RWPE2 (cell line): ENCODE measurements at places on chromosomes 4 and X.

GRCh38 chrX:150282953-150283352 lies 80.2 kb upstream of the MAMLD1 start:
- no peak for DNase-seq

DNA sequence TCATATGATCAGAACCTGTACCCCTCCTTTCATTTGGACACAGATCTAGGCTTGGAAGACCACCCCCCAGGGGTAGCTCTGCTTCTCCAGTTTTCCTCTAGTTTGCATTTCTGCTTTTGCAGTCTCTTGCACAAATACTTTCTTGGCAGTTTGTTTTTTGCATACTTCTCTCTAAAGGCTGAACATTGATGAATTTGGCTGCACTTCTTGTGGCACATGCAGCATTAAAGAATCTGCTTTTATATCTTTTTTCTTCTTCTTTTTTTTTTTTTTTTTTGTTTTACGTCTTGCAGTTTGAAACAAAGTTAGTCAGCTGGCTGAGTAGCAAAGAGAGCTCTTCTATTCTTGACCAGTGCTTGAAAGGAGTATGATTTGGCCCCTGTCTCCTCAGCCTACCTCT lies 273.0 kb downstream of the GLUD2 start:
- no peak for DNase-seq

DNA sequence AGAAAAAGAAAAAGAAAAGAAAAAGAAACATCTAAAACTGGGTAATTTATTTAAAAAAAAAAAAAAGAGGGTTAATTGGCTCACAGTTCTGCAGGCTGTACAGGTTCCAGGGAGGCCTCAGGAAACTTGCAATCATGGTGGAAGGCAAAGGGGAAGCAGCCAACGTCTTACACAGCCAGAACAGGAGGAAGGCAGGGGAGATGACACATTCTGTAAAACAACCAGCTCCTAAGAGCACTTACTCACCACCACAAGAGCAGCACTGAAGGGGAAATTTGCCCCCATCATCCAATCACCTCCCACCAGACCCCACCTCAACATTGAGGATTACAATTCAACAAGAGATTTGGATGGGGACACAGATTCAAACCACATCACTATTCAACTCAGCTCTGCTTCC lies 36.8 kb upstream of the TMEM184C start:
- no peak for DNase-seq

DNA sequence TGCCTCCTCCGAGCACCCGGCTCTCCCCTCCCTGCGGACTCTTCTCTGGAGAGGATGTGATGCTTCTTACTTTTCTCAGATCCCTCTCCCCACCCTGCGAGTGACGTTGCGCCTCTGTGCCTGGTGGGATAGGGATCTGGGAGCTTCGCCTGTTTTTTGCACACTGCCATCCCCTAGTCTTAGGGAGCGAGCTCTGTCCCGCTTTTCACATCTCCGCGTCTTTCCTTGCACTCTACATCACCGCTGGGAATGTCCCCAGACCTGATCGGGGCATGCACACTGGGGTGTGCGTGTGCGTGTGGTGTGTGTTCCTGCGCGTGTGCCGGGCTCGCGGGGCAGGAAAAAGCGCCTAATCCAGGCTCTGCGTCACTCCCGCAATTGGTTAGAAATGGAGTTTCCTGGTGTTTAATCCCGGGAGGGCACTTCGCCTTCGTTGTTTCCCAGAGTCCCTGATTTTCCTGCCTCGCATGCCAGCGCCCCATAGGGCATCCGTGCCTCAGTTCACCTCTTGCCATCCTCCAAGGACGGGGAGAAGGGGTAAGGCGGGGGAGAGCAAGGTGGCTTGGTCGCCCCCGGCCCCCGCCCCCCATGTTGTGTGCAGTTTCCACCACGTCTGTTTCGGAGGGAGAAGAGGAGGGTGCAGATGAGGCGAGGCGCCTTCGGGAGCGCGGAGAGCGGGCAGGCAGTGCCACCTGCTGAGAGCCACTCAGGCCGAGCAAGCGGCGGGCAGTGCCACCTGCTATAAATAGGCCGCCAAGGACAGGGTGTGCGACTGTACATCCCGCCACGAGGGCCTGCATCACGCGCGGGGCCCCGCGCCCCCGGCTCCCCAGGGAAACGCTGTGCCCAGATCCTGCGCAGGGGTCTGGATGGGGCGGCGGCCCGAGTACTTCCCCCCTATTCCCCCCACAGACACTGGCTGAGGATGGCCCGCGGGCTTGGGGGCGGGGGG lies 759 bp upstream of the TBC1D1 start:
- DNase-seq: no peak

GRCh38 chr4:5976431-5976830 lies 41.8 kb downstream of the C4orf50 start:
- DNase-seq: no peak

GRCh38 chrX:47840111-47840510 lies 3.4 kb downstream of the ZNF81 start:
- no peak for DNase-seq

DNA sequence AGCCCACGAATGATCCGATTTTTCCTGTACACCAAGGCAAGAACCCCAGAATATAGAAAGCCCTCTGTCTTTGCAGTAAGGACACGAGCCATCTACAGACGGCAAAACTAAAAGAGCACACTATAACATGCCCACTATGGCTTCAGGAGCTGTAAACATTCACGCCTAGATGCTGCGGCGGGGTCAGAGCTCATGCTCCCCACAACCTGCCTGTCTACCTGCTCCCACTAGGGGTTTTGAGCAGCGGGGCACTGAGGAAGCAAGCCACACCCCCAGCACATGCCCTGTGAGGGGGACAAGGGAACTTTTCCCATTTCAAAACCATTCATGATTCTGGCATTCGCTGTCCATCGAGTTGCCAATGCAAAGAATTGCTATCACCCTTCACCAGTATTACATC lies 144.8 kb downstream of the PAPSS1 start:
- no peak for DNase-seq

DNA sequence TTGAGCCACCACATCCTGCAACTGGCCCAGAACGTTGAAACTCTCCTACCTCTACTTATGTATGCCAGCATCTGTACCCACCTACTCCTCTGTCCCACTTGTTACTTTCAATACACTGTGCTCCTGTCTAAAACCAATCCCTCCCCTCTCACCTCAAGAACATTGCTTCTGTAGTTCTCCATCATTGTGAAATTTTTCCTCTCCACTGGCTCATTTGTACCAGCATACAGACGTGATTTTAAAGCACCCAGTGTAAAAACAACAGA lies 25.5 kb upstream of the USO1 start:
- no peak for DNase-seq

GRCh38 chrX:153925739-153926551 lies at the start of gene ARHGAP4:
TSS of gene ARHGAP4 (minus strand) at chrX:153926264. CDS start at chrX:153926202, 62 bp downstream.
- no peak for DNase-seq

DNA sequence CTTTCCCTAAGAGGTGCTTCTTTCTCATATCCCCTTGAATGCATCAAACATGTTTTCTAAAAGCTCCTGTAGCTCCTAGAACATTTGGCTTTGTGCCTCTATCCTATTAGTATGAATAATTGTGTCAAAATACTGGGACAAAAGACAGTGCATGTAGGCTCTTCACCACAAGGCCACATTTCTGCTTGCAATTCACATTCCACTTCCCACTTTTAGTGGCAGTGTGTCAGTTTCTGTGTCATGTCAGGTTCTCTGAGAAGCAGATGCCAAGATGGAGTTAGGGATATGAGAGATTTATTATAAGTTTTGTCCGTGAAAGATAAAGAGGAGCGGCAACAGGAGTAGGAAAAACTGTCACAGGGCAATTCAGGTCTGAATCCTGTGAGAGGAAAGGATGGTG lies 61.3 kb upstream of the GPRIN3 start:
- DNase-seq: no peak

- no peak for DNase-seq
Measured at GRCh38 chr4:6758728-6759127, 23.8 kb upstream of the KIAA0232 start.

GRCh38 chr4:94746746-94747145 lies 11.0 kb upstream of the BMPR1B start:
- no peak for DNase-seq

DNA sequence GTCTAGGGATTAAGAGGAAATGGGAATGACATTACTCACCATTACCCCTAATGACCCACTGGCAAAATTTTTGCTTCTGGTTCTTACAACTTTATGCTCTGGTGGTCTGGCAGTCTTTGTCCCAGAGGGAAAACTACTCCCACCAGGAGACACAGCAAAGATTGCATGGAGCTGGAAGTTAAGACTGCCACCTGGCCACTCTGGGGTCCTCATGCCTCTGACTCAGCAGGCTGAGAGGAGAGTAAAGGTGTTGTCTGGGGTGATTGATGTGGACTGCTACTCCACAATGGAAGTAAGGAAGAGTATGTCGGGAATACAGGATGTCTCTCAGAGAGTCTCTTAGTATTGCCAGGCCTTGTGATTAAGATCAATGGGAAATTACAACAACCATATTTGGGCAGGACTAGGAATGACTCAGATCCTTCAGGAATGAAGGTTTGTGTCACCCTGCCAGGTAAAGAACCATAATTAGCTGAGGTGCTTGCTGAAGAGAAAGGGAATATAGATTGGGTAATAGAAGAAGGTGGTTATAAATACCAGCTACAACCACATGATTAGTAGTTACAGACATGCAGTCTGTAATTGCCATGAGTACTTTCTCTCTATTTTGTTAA lies 215.5 kb downstream of the GPAT3 start:
- DNase-seq: no peak

DNA sequence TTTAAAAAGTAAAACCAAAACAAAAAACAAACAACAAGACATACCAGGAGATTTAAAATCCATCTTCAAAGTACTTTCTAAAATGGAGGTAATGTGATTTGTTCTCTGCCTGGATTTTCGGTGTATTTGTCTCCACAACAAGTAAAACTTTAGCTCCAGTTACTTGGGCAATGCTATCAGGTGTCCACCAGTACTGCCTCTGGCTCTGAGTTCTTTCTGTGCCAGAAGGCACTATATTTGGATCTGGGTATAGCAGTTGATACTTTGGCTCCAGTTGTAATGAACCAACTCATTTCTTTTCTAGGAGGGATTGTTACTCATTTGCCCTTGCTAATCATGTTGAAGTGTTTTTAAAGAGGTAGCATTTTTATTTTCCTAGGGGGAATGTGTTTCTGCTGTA lies 9.5 kb upstream of the PDLIM5 start:
- DNase-seq: no peak

DNA sequence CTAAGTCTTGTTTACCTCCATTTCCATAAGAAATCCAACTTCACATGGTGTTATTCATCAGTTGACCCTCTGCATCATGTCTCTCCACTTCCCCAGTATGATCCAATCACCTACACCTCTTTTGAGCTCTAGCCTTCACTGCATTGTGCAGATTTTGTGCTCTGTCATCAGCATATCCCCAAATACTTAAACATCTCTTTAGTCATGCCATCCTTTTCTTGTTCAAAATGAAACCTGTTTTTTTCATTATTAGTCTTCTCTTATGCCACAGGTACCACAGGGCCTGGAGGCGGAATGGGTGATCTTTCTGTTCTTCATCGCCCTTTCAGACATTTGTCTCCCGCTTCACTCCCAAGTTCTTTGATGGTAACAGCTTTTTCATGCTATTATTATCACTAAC lies 382.7 kb upstream of the GALNTL6 start:
- no peak for DNase-seq

- no peak for DNase-seq
Measured at GRCh38 chr4:131441004-131441688, 1707.9 kb upstream of the PCDH10 start.

GRCh38 chr4:128123036-128123435 lies 61.9 kb downstream of the LARP1B start:
- no peak for DNase-seq
